Right ventricle myocardium inferior (tissue), 1 donor: ENCODE measurements at places on chromosomes 4 and X. TPM values are rescaled to one million over a fixed set of nuclear protein-coding genes. Genes with fewer than 3 reads are reported as not detected.

GRCh38 chrX:45794995-45795337 lies 594.3 kb upstream of the DIPK2B start:
- DNase-seq = no peak

DNA sequence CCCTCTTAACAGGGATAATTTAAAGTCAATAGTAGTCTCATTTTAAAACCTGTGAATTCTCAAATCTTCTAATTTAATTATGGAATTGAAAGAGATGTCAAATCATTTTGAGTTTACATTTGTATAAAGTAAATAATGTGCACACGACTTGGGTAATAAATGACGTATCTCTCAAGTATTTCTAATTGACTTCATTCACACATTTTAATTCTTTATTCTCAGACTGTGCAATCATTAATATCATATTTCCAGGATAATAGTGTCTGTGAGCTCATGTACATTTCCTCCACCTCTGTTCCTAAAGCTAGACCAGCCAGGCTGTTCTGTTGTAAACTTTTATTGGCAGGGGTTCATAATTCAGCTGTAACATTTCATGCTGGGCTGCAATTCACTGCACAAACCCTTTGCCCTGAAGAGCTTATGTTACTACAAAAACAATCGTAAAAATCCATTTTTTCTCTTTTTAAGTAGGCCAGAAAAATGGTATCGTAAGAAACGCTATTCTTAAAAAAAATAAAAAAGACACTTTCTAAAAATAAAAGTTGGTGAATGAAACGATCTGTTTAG lies 1103.1 kb upstream of the TENM3 start:
- no peak for DNase-seq

- DNase-seq = no peak
Observed at GRCh38 chr4:98448908-98449307, 187.7 kb downstream of the RAP1GDS1 start.

GRCh38 chrX:15930585-15930984 lies 76.0 kb upstream of the AP1S2 start:
- no peak for DNase-seq

DNA sequence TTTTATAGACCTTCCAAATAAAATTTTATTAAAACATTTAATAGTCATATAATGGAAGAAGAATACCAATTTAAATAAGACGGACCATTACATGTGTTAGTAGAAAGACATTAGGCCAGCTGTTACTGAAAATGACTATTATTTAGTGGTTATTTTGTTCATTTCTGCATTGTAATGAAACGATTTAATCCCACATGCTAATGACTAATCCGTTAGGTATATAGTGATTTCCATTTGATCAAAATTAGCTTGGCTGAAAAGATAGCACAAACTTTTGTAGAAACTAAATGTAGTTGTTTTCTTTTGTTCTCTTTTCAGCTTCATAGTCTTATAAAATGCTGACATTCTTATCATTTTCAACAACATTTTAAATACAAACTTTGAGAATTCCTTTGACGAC lies 556.1 kb upstream of the TENM3 start:
- no peak for DNase-seq

DNA sequence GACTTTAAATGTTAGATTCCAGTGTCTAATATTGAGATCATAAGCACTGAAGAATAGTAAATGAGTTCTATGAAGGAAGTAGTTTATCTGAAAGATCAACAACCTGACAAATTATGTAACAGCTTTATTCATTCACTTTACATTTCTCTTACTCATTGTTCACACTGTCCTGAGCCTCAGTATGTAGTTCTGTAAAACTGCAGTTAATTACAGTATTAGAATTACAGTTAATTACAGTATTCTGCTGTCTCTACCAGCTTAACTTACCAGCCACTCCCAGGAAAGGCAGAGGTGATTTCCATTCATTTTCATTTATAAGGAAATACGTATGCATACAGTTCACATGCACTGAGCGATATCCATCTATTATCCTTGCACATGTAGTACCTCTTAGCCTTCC lies 32.7 kb downstream of the NFKB1 start:
- no peak for DNase-seq

DNA sequence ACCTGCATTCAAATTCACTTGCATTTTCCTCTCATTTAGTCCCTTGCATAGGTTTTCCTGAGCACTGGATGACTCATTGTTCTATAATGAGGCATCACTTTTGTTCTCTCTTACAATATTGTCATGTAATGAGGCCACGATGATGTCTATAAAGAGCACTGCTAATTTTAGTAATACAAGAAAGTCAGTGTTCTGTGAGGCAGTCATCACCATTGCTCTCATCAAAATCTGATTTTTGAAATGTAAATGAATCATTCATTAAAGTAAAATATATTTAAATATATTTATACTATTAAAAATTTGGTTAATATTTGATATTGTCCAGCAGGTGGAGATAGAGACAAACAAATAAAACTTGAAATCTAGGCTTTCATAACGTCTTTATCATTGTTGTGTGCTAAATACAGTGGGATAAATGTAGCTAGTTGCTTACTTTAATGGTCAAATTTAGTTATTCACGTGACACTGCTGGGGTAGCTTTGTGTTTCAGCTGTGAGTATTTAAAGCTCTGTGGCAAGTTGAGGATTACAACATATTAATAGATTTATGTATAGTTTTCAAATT lies 15.4 kb downstream of the HMGB2 start:
- DNase-seq = no peak

RAI2 gene
- 19.1 TPM for total RNA-seq

GCNA gene
- 1.7 TPM for total RNA-seq

PHOX2B gene
- total RNA-seq = not detected

GAGE12F gene
- total RNA-seq = not detected

ACE2 gene
- total RNA-seq = 16.6 TPM
